Sigmoid colon (tissue), 7 donors: ENCODE measurements at places on chromosomes 1 and 21. TPM values are rescaled to one million over a fixed set of nuclear protein-coding genes. Genes with fewer than 3 reads are reported as not detected.
A peak's percentile ranks its signal among the peaks of the same experiment; 100 is the strongest.

The THEM5 gene
- not detected for total RNA-seq

The ZNF648 gene
- not detected for total RNA-seq

The CSMD2 gene
- total RNA-seq = 0.27 TPM

DNA sequence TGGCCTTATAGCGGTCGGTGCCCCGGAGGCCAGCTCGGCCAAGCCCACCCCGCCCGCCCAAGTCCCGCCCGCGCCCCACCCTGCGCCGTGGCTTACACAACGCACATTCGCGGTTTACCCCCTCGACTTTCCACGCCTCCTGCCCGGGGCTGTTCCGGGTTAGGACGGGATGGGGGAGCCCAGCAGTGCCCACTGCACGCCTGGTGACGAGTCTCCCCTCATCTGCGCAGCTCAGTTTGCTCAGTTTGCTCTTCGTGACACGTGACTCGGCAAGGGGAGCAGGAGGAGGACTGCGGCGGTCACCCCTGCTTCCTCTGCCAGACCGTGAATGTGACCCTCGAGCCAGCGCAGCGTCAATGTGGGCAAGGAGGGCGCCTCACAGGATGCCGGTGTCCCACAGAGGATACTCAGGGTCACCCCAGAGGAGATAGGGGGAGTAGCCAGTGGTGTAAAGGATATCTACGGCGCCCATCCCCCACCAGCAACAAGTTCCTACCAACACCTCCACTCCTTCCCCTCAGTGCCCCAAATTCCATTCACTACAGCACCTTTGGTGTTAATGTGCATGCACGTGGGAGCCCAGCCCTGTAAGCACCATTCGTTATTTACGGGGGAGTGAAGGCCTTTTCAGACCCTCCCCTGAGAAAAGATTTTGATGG is 350 bp upstream of the S100A6 start:
- H3K27ac ChIP-seq = peak overlapping the region; percentile 99
- H3K4me3 ChIP-seq = peak overlapping the region; percentile 90
- DNase-seq = peak; percentile 97
- H3K27me3 ChIP-seq = no peaks in the 10 kb centered on the region

DNA sequence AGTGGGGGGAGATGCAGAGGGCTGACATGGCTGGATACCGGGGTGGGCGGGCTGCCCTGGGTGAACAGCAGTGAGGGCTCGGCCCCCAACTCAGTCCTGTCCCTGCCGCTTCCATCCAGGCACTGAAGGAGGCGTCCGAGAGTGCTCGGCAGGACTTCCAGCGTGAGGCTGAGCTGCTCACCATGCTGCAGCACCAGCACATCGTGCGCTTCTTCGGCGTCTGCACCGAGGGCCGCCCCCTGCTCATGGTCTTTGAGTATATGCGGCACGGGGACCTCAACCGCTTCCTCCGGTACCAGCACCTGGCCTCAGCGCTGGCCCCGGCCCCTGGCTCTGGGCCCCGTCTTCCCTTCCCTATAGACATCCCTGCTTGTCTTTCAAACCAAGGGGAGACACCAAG is 15.6 kb downstream of the NTRK1 start:
- no peak overlapping the region for H3K27ac ChIP-seq
- H3K4me3 ChIP-seq = no peak overlapping the region
- H3K4me1 ChIP-seq = no peaks in the 10 kb centered on the region
- DNase-seq = no peak
- no peaks in the 10 kb centered on the region for H3K27me3 ChIP-seq

- no peaks in the 10 kb centered on the region for H3K27me3 ChIP-seq
- H3K4me1 ChIP-seq = peaks cover 66% of the 10 kb centered on the region
- H3K27ac ChIP-seq = peak overlapping the region; percentile 98
- no peak for DNase-seq
Measured at GRCh38 chr1:231419738-231420298, 2.3 kb downstream of the EGLN1 start.

- no peaks in the 10 kb centered on the region for H3K4me1 ChIP-seq
- H3K27ac ChIP-seq = no peak overlapping the region
- H3K27me3 ChIP-seq = no peaks in the 10 kb centered on the region
- H3K4me3 ChIP-seq = no peak overlapping the region
- no peak for DNase-seq
- no peaks in the 10 kb centered on the region for H3K36me3 ChIP-seq
Measured at GRCh38 chr1:30319765-30320580, 403.4 kb downstream of the MATN1 start.
